ENCODE measurements at places on chromosomes 5 and 9.

- no peak for DNase-seq
Observed at GRCh38 chr5:109196823-109197160, 213.0 kb downstream of the PJA2 start.

DNA sequence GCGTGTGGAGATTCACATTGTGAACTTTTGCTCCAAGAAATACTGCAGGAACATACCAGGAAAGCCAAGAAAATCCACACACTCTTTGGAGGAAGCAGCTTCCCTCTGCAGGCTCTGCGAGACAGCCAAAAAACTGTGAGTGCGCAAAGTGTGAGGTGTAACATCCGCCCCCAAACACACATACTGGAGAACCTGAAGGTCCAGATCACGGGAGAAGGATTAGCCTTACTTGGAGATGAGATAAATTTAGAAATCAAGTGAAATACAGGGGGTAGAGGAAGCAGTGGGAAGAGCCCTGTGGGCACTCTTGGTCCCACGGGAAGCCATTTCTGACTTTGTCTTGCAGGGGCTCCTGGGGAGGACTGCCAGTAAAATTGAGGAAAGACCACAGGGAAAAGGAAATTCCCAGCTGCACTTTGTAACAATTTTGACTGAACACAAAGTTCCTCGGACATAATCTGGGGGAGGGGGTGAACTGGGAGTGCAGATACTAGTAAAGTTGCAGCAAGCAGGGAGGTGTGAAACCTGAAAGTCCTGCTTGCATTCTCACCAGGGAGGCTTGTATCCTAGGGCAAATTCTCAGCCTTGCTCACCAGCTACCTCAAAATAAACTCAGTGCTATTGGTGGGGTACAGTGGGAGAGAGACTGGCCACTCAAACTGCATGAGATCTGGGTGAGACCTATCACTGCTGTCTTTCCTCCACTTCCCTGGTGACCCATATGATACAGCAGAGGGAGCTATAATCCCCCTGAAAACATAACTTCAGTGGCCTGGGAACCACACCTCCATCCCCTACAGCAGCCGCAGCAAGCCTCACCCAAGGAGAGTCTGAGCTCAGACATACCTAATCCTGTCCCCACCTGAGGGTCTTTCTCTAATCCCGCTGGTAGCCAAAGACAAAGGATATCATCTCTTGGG is 109.1 kb downstream of the ALDH1A1 start:
- no peak for DNase-seq

- DNase-seq: no peak
Observed at GRCh38 chr9:105299190-105299854, 54.9 kb downstream of the SLC44A1 start.

- DNase-seq: peak; percentile 15
Observed at GRCh38 chr5:1448511-1449011, 3.3 kb upstream of the SLC6A3 start.

- no peak for DNase-seq
Observed at GRCh38 chr9:1083325-1083913, 33.3 kb downstream of the DMRT2 start.

DNA sequence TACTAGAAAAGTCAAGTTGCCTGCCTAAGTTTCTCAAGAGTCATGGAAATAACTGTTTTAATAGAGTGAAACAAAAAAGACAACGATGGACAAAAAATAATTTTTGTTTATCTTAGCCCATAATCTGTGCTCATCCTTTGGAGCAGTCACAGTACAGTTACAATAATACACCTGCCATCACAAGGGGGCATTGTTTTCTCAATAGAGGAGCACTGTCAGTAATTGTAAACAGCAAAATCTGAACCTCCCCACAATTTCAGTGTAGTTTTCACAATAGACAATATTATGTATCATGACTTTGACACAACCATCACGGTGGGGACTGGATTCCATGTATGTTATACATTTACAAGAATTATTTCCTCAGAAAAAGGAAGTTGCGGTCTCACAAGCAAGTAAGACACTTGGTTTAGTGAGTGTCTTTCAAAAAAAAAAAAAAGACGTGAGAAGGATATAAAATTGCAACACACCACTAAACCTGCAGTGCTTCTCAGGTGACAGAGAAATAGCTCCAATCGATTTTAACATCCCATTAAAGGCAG is 586.3 kb downstream of the PTPRD start:
- DNase-seq: no peak
